T-helper 9 cell (primary cell): ENCODE measurements at places on chromosomes 7 and 10.

DNA sequence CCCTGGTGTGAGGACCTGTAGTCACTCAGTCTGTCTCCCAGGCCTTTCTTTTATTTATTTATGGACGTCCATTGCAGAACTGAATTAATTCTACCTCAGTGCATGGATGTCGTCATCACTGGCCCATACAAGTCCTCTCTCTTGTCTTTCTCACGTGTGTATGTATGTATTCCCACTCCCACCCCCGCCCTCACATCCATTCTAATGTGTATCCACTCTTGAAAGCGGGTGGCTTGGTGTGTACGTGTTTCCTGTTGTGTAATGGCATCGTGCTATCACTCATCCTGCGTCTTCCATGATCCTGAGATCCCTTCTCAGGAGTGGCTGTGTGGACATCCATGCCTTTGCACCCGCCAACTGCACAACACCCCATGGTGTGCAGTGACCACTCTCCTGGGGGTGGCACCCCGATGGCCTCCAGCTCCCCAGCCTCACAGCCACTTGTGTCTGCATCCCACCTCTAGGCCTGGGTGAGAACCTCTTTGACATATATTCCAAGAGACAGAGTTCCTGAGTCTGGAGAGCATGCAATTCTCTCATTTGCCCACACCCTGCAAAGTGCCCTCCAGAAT, 3.0 kb upstream of the AOC1 start:
- no peak for DNase-seq

- no peak for DNase-seq
Measured at GRCh38 chr7:104807671-104808070, 206.3 kb upstream of the KMT2E start.

GRCh38 chr7:140645166-140645900, 4.7 kb upstream of the DENND2A start:
- no peak for DNase-seq

DNA sequence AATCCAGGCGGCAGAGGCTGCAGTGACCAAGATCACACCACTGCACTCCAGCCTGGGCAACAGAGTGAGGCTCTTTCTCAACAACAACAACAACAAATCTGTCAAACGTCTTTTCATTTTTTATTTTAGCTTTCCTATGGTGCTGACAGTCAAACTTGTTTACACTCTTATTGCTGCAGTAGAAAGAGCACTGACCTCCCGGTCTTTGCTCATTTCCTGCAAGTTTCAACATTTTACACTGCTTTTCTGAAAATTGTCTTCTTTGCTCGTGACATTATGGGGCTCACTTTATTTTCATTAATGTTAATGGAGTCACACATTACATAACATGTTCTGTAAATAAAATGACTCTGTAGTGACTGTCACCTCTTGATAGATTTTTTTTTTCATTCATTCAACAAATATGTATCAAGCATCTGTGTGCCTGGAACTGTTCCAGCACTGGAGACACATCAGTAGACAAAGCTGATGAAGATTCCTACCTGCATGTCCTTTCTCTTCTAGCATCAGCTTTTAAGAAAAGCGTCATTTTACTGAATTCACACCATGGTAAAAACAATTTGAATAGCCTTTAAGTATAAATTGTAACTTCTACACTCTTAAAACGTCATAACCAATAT, 277.3 kb downstream of the CELF2 start:
- no peak for DNase-seq

GRCh38 chr7:157570531-157571200, 233.9 kb downstream of the DNAJB6 start:
- no peak for DNase-seq
